ENCODE measurements at places on chromosomes 6 and 20. TPM values are rescaled to one million over a fixed set of nuclear protein-coding genes. Genes with fewer than 3 reads are reported as not detected.

CCN5 gene
- 0.16 TPM for total RNA-seq

PRR18 gene
- 0.39 TPM for total RNA-seq

BANF2 gene
- not detected for total RNA-seq

MCHR2 gene
- total RNA-seq, result not detected

ANGPT4 gene
- total RNA-seq, result 0.25 TPM

CDSN gene
- not detected for total RNA-seq

GRM1 gene
- 0.41 TPM for total RNA-seq

MEI4 gene
- 0.18 TPM for total RNA-seq

DNA sequence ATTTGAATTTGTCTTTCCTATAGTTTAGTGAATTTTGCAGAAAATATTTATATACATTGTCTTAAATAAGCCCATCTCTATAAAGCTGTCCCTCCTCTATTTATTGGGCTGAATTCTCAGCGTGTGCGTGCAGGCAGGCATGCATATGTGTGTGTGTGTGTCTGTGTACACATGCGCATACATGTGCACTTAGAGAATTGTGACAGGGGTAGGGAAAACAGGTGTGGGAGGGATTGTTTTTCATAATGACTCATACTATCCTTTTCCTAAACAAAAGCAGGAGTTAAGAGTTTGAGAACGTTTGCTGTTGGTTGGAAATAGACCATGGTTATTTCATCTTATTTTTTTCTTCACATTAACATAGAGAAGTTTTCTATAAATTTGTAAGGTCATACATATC is 43.4 kb upstream of the FABP7 start:
- DNase-seq, result no peak

GRCh38 chr6:157428427-157429202 is 47.6 kb downstream of the ZDHHC14 start:
- no peak for DNase-seq

DNA sequence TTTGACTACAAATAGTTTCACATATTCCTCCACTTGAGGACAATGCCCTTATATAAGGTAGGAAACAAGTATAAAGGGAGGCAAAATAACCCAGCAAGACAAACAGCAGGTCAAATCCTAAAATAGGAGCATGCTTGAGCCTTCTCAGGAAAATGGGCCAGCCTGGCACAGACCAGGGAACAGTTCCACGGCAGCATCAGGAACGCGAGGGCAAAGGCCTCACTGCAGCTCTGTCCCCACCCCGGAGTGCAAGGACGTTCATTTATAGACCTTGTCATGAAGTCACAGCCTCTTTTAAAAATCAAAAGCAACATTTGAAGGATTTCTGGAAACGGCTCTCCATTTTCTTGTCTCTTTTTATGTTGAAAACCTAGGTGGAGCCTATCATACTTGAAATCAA is 17.1 kb downstream of the PDE10A start:
- DNase-seq, result no peak

DNA sequence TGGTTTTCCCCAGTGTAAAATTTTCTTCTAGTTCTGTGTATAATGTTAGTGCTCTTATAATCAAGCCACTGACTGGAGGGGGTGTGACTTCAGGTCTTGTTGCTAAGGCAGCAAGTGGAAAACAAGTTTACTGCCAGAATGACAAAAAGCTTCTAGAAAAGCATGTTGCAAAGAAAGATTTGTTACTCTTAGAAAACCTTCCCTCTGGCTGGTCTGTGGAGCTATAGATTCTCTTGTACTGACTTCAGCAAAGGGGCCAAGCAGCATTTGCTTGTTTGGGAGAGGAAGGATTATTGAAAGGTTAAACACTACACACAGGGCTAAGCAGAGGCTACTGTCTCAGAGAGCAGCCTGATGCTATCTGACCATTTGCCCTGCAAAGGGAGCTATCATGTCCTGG is 288.8 kb downstream of the BTBD9 start:
- no peak for DNase-seq

GRCh38 chr6:69584913-69585729 is 211.7 kb downstream of the LMBRD1 start:
- no peak for DNase-seq

DNA sequence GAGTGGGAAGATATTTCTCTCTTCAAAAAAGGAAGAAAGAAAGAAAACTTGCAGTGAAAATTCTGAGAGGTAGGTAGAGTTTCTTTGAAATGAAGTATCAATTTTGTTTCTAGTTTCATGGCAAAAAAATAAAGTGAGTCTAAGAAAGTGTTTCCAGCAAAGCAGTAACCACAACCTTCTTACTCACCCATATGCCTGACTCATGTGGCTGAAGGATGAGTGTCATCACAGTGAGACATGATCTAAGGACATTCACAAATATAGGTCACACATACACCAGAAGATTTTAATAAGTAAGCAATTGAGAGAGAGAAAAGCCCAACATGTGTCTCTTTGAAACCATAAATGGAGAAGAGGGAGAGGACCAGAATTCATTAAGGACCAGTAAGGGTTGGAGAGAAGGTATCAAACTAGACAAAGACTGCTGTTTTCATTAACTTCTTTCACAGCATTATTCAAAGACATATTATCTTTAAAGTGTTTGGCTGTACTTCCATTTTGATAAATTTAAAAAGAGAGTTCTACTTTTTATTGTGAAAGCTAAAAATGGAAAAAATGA is 169.5 kb downstream of the FRK start:
- no peak for DNase-seq

GRCh38 chr6:22081709-22082108 is 215.1 kb downstream of the PRL start:
- DNase-seq, result no peak

DNA sequence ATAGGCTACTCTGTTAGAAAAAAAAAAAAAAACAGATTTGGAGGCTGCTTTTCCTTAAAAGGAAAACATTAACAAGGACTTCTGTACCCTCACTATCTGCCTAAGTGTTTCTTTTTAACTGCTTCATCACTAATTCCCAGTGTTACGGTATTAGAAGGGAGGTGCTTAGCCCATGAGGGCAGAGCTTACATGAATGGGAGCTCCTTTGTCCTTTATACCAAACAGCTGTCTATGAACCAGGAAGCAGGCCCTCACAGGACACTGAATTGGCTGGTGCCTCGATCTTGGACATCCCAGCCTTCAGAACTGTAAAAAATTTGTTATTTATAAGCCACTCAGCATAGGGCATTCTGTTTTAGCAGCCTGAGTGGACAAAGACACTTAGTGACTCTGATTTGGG is 215.6 kb upstream of the NRSN1 start:
- no peak for DNase-seq

DNA sequence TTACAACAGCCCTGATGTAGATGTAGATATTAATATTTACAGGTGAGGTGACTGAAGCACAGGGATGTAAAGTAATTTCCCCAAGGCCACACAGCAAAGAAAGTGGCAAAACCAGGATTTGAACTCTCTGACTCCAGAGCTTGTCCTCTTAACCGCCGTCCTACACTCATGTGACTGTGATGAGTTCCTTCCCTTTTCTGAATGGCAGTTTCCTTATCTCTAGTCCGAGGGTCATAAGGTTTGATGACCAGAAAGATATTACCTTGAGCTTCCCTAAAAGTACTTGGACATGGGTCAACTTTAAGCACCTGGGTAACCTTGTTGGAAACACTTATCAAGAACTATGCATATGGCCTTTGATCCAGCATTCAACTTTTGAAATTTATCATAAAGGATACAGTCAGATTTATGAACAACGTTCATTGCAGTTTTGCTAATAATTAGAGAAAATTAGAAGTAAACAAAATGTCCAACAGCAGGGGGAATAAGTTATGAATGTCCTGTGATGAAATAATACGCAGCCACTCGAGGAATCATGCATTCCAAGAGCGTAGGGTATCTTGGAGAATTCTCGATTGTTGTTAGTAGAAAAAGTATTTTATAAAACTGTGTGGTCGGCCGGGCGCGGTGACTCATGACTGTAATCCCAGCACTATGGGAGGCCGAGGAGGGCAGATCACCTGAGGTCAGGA is 2.3 kb upstream of the TLDC2 start:
- DNase-seq, result no peak

DNA sequence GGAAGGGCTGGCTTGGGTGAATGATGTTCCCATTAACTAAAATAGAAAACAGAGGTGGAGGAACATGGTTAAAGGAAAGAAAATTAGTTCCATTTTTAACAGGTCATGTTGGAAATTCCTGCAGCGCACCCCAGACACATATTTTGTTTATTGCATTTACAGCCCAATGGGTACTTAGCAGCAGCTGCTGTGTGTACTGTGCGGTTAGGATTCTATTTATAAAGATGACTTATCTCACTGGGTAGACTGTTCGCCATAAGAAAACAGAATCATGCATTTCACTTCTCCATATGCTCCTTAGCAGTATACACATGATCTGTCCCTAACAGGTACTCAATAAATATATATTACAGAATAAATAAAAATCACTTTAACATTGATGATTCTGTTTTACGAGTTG is 135.8 kb downstream of the SLC35F1 start:
- DNase-seq, result no peak

- DNase-seq, result no peak
Observed at GRCh38 chr20:50981714-50982048, 23.1 kb downstream of the MOCS3 start.

GRCh38 chr6:119350202-119350951 is 816 bp upstream of the MAN1A1 start:
- DNase-seq, result no peak

DNA sequence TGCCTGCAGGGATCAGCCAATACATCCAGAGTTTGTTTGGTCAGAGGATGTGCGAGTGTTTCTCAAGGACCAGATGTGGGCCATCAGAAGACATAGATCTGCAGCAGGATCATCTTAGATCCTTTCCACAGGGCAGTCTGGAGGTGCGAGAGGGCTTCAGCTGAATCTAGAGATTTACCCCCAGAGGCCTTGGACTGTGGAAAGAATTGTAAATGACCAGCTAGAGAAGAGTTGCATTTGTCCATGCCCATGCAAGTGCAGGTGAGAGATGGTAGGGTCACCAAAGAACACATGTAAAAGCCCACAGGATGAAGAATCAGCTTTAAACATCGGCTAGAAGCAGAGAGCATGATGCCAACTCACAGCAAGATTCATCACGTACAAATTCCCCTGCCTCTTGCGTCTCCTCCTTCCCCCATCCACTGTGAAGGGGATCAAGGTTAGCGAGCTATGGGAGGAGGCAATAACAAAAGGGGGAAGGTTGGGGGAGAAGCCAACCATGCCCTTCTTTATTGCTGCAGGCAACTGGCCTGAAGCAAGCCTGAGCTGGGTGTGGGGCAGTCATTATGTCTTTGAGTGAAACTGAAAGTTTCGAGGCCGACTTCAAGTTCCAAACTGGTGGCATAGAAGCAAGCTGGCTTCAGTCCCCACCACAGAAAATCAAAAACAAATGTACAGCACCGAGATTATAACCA is 83.5 kb downstream of the SCML4 start:
- DNase-seq, result no peak

GRCh38 chr20:57071283-57071731 is 195.1 kb downstream of the BMP7 start:
- DNase-seq, result peak; percentile 57
